ENCODE measurements at places on chromosomes 13 and 19.
A peak's percentile ranks its signal among the peaks of the same experiment; 100 is the strongest.

GRCh38 chr19:3350014-3350663 lies 16.2 kb upstream of the NFIC start:
- DNase-seq, result no peak

DNA sequence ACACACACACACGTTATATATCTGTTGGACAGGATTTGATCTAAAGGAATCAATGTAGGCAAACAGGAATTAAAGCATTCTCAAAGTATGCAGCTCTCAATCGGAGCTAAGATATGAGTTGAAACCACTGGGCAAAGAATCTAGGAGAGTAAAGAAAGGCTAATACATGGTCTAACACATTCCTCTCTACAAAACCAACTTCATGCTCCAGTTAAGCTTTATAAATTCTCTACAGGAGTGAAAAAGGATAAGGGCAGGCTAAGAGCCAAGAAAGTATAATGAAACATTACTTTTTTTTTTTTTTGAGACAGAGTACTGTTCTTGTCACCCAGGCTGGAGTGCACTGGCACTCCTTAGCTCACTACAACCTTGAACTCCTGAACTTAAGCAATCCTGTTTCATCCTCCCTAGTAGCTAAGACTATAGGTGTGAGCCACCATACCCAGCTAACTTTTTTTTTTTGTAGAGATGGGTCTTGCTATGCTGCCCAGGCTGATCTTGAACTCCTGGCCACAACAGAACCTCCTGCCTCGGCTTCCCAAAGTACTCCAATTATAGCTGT lies 10.6 kb downstream of the FBXL3 start:
- no peak for DNase-seq

- DNase-seq, result no peak
These were observed 24.8 kb downstream of the SIAH3 start for GRCh38 chr13:45826731-45827130.

DNA sequence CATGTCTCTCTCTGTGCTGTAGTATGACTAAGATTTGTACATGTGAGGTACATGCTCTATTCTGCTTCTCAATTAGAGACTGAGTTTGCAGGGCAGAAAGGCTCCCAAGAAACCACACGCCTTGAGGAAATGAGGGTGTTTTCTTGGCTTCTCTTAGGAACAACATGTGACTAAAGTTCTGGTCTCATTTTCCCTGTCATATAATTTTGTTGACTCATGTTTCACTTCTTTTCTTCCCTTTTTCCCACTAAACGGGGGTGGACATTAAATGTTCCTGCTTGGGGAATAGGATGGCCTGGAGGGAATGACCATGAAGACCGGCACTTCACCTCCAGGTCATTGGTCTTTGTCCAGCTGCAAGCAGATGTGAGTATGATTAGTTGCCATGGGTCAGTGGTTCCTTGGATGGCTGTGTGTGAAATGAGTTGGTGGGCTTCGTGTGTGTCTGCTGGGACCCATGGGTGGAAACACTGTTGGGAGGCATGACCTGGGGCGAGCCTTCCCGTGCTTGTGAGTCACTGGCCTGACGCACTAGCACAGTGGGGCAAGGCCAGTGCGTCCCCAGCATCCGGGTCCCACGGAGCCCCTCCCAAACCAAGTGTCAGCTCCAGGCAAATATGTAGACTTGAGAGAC lies 56.6 kb downstream of the COL4A1 start:
- peak; percentile 66 for DNase-seq

DNA sequence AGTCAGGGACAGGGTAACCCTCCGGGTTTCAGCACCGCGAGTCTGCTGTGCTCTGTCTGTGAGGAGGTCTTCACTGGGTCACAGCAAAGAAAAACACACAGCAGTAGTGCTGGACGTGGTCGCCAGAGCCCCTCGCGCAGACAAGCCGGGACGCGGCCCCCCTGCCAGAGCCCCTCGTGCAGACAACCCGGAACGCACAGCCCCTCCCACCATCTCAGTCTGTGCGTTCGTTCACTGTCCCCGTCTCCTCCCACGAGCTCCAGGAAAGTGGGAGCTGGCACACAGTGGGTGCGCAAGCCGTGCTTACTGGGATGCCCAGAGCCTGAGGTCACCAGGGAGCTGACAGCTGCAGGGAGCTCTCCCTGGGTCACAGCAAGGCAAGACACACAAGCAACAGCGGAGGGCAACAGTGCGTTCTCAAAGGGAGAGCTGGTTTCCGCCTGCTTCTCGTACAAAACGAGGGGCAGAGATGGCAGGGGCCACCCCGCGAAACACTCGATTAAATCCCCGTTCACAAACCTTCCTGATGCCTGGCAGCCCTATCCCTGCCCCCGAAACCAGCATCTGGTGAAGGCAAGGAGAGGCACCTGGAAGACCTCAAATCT lies 3.2 kb upstream of the PLPP2 start:
- DNase-seq, result no peak

GRCh38 chr13:111927181-111927540 lies 139.8 kb upstream of the SOX1 start:
- DNase-seq, result no peak

GRCh38 chr13:84684804-84685203 lies 802.5 kb upstream of the SLITRK1 start:
- DNase-seq, result no peak

GRCh38 chr19:48637449-48637947 lies 319 bp upstream of the DBP start:
- DNase-seq, result peak; percentile 94

DNA sequence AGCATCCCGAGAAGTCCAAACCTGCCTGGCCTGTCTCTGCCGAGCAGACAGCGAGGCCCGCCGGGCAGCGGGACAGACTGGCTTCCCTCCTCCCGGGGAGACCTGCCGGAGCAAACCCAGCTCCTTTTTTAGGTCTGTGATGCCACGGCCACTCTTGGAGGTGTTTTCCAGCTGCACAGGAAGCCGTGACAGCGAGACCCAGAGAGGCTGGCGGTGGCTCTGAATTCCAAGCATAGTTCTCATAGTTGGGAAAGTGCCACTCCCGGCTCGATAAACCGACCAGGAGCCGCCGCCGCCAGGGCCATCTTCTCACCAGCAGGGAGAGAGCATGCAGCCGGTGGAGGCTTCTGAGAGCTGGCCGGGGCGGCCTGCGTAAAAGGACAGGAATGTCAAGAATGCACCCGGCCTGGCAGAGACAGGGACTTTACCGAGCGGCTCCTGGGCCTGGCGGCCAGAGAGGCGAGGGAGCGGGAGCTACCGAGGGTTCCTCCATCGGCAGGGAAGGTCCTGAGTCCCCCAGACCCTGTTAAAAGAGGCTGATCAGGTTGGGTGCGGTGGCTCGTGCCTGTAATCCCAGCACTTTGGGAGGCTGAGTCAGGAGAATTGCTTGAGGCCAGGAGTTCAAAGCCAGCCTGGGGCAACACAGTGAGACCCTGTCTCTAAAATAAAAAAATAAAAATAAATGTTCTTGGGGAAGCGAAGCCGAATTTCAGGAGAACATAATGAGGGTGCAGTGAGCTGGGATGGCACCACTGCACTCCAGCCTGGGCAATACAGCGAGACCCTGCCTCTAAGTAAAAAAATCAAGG lies 64.9 kb downstream of the GADD45B start:
- peak; percentile 92 for DNase-seq

DNA sequence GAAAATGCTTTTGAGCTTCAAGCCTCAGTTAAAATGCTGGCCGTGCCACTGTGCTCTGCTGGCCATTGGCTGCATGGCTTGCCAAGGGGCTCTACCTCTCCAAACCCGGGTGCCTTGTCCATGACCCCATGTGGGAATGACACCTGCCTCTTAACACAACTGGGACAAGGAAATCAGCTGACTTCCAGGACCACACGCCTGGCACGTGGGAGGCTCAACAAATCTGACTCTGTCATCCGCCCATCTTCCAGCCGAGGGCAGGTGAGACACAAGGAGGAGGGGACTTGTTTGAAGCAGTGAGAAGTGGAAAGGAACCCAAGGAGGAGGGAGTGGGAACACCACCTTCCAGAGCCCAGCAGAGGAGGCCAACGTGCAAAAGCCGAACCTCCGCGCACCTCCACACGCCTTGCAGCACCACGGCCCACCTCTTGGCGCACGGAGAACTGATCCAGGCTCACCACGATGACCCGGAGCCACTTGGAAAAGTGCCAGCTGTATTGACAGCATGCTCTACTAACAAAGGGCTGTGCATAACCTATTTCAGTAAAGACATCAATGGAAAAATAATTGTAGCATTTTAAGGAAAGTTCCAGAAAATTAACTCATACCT lies 38.3 kb downstream of the COL4A1 start:
- DNase-seq, result no peak

DNA sequence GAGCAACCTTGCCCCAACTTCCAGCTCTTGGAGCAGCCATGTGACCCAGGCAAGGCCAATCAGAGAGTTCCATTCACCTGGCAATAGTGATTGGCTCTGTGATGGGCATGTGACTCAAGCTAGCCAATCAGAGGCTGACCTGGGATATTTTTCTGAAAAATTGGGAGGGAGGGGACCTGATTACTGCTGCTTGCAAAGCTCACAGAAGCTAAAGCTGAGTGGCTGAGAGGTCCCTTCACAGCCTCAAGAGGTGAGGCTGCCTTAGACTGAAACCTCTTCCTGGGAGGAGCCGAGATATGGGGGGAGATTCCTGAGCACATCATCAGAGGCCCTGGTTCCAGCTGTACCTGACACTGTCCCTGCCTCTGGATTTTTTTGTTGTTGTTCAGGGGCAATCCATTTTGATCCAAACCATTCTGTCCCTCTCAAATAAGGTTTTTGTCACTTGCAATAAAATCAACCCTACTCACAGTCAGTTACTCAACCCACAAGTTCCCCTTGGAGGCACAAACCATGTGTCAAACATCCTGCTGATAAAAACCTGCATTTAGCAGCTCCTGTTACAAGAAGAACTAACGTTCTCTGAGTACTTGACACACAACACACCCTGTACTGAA lies 4.8 kb downstream of the CIB3 start:
- no peak for DNase-seq

- DNase-seq, result no peak
These were observed 132.1 kb upstream of the ATXN8OS start for GRCh38 chr13:69975496-69975895.

DNA sequence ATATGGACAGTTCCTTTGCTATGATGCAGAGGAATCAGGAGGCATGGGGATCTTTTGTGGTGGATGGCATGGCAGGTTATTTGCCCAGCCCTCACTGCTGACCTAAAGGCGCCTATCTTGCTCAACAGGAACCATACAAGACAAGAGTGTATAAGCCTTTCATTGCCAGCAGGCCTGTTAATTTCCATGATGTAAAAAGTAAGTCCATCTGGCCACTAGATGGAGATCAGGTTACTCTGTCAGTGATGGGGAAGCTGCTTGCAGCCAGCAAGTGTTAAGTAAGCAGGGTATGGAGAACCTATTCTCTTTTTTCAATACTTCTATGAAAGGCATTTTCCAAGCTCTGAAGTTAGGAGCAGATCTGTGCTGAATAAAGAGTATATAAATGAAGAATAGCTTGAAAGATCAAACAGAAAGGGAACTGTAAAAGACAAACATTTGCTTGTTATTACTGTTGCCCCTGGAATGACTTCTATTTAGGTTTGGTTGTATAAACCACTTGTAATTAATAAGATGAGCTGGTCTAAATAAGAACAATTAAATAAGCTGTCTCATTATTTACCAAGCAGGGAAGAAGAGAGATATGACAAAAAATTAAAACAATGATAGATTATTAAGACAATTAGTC lies 210.9 kb downstream of the RGCC start:
- peak; percentile 83 for DNase-seq

GRCh38 chr19:38049105-38049649 lies 142.2 kb downstream of the SIPA1L3 start:
- DNase-seq, result no peak

GRCh38 chr13:52187029-52187423 lies 27.6 kb upstream of the NEK3 start:
- no peak for DNase-seq

GRCh38 chr19:55152017-55152416 lies 3.0 kb upstream of the TNNT1 start:
- DNase-seq, result no peak

DNA sequence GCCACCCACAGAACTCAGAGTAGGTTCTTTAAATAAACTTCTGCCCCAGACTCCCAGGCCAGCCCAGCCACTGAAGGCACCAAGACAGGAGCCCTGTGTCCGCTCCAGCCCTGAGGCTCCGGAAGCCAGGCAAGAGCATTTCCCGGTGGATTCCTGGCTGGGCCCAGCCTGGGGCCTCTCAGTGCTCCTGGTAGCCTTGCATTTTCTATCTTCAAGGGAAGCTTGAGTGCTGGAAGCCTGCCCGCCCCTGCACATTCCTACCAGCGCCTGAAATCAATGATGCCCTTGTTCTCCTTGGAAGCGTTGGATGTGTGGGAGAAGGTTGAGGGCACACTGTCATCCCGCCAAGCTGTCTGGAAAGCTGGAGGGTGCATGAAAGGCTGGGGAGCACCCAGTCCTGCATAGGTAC lies 70.3 kb downstream of the ALOX5AP start:
- no peak for DNase-seq

GRCh38 chr19:48925240-48925843 lies 8.2 kb upstream of the DHDH start:
- DNase-seq, result peak; percentile 41

DNA sequence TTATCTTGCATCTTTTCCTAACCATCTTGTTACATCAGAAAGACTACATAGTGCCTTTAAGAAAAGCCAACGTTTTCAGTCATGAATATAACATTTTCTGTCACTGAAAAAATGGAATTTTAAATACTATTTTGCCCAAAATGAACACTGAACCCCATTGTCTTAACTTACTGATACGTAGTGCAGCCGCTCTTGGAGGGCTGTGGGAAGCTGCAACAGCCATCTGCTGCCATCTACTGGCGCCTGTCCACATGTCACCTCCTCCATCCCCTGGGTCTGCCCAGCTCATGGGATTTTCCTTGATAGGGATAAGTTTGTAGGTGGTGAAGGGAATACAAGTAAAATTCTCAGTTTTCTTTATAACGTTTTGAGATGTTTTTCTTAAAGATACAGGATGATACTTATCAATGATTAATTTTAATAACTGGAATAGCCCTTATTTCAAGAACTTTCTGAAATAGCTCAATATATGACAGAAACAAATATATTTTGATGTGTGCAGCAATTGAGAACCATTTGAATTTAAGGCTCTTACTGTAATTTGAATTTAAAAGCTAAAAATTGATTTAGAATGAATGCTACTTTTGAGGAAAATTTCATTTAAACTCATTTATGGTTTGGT lies 73.7 kb downstream of the GGACT start:
- DNase-seq, result no peak

DNA sequence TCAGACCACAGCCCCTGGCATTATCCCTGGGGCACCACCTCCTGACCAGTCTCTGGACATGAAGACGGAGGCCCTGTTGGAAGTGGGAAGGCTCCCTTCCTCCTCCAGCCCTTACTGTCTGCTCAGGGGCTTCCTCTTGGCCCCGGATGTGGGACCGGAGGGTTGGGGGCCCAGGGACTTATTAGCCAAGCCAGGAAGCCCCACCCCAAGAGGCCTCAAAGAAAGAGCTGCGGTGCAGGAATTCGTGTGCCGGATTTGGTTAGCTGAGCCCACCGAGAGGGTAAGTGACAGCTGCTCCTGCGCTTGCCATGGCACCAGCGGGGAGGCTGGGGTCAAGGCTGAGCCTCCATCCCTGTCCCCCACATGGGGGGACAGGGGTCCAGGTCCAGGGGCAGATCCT lies at the start of gene RETN:
RETN (plus strand) TSS at position 208 of the 400 bp plus-strand sequence. CDS start 278 bp downstream, outside the sequence.
- DNase-seq, result no peak

Measured in skeletal muscle cell (primary cell).